ENCODE measurements at places on chromosomes 11 and 22.

- DNase-seq = no peak
These were observed 1432.9 kb downstream of the BRD1 start for GRCh38 chr22:48394787-48395186.

DNA sequence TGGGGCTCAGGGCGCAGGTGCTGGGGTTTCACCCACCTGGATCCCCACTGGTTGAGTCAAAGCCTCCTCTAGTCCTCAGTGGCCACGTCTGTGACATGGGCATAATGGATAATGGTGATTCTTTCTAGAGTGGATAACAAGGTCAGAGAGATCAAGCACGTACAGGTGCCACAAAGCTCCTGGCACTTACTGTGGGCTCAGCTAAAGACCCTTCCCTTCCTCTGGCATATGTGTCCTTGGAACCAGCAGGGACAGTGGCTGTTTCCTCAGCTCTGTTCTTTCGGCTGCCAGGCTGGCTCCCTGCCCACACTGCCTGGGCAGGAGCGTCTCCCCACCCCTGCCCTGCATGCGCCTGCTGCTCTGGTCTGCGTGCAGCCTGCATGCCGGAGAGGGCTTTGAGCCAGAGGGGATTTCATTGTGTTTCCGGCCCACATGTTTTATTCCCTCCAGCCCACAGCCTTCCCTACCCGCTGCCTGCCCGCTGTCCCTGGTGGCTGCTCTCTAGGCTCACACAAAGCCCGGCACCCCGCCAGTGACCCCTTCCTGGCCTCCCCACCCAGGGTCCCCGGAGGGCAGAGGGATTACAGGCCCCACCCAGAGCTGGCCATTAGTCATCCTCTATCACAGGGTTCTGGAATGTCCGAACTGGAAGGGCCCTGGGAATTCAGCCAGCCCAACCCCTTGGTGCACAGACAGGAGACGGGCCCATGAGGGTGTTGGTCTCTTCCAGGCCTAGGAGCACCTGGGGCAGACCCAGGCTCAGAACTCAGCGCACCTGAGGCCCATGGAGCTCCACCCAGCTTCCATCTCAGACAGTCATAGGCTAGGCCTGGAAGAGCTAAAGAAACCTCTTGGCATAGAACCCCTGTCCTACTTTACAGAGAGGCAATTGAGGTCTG lies 55.3 kb upstream of the GCAT start:
- DNase-seq = peak; percentile 84

DNA sequence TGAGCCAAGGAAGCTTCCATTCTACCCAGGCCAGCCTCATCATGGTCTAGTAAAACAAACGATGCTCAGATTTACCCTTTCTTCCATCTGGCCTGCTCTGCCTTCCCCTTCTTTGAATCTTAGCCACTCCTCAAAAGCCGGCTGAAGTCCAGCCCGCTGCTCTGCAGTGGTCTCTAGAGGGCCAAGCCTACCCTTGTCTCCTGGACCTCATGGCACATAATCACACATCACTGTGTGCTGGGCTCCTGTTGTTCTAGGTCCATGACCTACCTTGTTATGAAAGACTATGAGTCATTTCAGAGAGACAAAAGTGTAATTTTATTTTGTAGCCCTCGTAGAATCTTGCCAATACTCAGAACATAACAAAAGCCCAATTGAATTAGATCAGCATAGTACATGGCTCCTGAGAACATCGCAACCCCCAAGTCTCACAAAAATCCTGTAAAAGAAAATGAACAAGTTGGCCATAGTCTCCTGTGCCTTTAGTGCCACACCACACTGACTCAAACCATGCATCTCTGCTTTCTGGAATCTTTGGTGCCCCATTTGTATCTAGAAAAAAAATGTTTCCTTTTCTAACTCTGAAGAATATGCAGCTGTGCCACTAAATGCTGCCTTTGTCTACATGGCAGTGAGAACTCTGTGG lies 192.7 kb downstream of the OPCML start:
- peak; percentile 2 for DNase-seq

DNA sequence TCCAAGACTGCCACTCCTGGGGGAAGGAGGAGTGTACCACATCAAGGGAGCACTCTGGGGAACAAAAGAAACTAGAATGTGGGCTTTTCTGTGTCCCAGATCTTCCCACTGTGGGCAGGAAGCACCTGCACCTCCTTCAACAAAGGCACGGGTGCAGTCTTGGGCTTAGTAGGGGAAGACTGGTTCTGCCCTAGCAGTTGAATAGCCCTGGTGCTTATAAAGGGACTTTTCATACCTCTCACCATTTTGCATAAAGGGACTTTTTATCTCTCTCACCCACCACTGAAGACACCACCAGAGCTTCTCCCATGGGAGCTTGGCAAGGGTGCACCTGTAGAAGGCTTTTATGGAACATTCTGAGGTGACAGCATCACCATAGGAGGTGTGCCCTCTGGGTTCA lies 65.8 kb upstream of the MS4A8 start:
- no peak for DNase-seq

GRCh38 chr11:501001-501682 lies 5.9 kb downstream of the RNH1 start:
- no peak for DNase-seq

DNA sequence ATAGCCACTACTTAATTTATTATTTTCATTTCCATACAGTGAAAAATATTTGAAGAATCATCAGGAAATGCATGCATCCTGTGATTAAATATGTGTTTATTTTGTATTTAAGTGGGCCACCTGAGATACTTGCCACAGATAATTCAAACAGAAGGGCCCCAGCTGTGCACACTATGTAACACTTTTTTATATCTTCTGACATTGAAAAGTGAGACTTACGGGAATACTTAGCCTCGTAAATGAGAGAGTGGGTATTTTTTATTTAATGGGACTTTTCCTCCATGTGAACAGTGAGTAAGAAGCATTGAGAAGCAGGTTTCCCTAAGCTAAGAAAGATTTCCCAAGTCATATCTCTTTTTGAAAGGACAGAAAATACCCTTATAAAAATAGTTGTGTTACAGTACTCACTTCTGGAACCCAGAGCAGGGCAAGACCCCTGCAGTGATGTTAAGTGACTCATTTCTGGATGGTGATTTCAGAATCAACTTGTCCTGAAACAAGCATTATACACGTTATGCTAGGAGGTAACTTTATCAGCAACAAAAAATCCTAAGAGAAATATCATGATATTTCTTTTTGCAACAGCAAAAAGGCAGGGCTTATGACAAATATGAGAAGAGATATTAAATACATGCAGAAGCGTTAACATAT lies 478.1 kb upstream of the CHORDC1 start:
- no peak for DNase-seq

DNA sequence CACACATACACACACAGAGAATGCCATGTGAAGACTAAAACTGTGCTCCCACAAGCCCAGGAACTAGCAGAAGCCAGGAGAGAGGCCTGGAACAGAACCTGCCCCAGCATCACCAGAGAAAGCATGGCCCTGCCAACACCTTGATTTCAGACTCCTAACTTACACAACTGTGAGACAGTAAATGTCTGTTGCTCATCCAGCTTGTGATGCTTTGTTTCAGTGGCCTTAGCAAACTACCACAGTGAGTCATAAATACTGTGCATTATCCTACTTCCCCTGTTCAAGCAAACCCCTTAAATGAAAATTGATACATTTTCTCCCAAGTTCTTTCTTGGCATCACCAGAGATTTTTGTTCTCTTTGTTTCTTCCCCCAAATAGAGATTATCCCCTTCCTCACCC lies 1539.4 kb upstream of the TENM4 start:
- DNase-seq = peak; percentile 22

GRCh38 chr11:92702805-92703448 lies 266.5 kb upstream of the MTNR1B start:
- peak; percentile 70 for DNase-seq

DNA sequence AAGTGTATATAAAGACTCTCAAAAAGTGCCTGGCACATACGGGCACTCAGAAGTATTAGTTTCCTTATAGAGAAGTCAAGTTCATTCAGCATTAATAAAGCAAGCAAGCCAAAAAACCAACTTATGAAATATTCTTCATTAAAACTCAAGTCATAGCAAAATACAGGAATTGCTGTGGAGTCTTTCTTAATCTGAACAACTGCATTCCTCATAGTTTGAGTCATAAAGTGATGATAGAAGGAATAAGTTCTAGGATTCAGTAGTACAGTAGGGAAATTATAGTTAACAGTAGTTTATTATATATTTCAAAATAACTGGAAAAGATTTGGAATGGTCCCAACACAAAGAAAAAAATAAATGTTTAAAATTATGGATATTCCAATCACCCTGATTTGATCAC lies 200.3 kb downstream of the C11orf91 start:
- no peak for DNase-seq

DNA sequence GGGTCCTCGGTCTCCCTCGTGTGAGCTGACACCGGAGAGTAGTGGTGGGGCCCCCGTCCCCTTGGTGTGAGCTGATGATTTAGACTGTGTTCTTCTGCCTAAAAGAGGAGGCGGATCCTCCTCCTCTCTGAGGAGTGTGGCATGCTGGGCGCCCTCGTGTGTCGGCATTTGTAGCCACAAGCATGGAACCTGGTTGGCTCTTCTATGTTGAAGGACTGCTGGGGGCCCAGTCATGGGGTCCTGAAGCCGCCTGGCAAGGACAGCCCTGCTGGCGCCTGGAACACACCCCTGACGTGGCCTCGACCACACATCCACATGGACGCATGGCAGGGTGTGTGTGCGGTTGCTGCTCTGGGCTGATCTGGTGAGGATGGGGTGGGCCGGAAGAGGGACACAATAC lies 50.2 kb downstream of the AP2A2 start:
- peak; percentile 10 for DNase-seq

DNA sequence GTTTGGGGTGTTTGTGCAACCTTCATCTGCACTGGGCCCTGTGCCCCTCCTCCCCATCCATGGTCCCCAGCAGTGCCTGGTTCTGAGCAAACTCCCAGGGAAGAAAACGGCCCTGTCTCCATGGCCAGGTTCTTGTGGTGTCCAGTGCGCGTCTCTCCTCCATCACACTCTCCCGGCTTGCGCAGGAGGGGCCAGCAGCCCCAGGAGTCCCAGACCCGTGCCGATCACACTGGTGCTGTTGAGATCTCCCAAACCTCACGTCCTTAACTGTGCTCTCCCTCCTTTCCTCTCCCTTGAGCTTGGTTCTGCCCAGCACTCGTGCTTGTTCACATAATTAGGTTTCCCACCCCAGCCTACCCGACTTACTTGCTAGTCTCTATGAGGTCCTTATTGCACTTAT lies 10.9 kb upstream of the GRK2 start:
- no peak for DNase-seq

DNA sequence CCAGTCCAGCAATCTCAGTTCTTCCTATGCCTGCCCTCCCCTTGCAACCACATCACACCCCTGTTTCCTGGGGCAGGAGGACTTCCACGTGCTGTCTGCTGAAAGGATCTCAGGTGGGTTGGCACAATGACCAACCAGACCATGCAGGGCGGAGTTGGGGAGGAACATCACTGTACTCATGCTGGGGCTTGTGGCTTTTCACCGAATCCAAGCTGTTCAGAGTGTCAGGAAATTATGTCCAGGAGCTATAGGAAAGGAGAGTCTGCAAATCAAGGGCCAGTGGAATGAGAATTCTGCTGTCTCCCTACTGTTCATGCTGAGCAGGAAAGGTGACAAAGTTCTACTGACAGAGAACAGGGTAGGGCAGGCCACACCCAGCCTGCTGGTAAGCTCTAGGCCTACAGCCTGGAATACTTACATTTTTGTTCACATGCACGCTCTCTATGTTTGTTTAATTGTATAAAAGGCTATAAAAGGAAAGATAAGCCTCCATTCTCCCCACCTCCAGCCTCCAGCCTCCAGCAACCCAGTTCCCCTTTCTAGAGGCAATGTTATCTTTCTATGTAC lies 1.7 kb upstream of the PLAAT2 start:
- no peak for DNase-seq

DNA sequence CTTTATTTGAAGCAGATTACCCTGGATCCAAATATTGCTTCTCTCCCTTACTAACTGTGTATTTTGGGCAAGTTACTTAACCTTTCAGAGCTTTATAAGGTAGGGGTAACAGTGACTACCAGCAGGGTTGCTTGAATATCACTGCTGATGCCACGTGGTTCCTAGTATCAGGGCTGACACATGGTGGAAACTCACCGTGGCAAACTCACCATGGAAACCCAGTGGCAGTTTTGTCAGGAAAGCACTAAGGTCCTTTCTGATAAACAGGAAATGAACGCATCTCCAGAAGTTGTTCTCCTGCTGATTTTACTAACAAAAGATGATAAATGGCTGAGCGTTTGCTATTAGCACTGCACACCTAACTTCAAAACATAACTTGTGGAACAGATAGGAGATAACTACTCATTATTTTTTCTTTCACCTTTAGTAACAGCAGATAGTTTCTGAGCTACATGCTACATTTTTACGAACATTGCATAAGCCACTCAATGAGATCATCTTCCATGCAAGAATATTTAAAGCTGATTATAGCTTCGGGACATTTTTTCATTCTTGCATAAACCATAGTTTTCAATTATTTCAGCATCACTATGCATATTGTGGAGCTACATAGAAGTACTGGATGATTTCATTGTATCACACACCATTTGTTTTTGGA lies 59.7 kb upstream of the RAG2 start:
- DNase-seq = no peak

DNA sequence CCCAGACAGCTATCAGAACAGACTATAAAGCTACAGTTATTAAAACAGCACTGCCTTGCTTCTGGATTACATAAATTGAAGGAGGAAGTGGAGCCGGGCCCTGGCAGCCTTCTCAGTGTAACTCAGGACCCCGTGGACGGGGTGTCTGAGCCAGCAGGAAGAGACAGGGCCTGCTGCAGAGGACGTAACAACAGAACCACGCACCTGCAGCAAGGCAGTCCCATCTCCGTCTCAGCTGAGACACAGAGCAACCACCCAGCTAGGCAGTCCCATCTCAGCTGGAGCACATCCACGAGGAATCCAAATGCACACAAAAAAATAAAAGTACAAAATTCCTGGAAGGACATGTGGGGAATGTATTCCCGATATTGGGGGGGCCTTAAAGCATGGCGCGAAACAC lies 17.1 kb upstream of the KRTAP5-6 start:
- DNase-seq = no peak

DNA sequence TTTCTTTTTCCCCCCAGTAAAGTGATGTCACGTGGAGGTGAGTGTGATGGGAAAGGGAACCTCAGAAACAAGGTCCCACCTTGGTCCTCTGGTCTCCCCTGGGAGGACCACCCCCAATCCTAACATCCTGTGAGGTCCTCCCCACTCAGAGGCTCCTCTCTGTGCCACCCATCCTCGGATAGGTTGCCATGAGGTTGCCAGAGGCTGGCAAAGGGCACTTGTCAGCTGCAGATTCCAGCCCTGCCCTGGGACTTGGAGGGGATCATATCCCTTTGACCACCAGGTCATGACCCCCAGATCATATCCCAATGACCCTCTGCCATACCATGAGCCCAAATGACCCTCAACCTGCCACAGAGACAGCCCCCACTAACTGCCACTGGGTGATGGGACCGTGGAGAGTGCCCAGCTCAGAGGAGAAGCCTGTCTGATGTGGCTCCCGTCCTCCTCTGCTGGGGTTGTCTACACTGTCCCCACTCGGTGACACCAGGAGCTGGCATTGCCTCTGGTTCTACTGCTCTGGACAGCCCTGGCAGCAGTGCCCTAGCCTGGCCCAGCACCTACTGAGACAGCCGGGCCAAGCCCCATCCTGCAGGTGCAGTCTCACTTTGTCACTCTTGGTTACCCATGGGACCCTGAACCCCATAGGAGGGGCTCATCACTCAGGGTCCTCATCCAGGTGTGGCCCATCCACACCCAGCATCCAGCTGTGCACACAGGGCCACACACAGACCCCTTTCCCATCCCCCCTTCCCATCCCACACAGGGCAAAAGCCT lies 90.2 kb upstream of the KCNQ1OT1 start:
- DNase-seq = no peak

GRCh38 chr22:25359601-25360261 lies 140.3 kb downstream of the CRYBB2 start:
- no peak for DNase-seq

GRCh38 chr22:27533105-27533745 lies 268.3 kb downstream of the MN1 start:
- DNase-seq = no peak
